Caki2 (cell line): ENCODE measurements at places on chromosomes 12 and 14.
A peak's percentile ranks its signal among the peaks of the same experiment; 100 is the strongest.

DNA sequence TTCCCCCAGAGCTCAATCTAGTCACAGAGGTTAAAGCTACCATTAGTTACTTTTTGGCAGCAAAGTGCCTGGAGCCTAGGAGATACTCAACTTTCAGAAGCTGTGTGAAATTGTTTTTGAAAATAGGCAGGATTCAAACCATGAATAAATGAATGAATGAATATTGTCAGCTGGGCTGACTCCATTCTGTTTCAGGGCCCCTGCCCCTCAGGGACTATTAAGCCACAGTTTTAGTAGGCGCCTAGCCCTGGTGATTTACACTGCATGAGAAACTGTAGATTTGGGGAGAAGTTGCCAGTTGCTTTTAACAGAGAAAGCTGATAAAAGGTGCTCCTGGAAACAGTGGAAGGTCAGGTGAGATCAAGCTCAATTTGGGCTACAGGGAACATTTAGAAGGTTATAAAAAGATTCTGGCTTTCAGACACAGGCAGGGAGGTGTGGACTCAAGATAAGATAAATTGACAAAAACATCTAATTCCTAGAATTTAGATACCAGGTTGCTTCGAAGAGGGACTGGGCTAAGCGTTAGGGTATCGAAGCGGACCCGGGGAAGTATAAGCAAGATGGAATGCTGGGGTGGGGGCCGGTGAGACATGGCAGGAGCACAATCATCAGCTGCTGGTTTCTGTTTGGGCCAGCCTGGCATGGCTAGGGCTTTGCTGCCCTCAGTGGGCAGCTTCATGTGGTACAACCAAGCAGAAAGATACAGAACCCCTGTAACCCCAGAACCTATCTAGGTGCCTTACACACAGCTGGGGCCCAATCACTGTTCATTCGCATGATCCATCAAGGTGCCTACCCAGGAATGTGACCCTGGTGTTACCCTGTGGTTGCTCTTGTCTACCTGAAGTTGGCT lies 14.9 kb upstream of the CELA1 start:
- DNase-seq, result no peak

GRCh38 chr14:68791078-68791901 lies 1.6 kb downstream of the ZFP36L1 start:
- peak; percentile 42 for DNase-seq

DNA sequence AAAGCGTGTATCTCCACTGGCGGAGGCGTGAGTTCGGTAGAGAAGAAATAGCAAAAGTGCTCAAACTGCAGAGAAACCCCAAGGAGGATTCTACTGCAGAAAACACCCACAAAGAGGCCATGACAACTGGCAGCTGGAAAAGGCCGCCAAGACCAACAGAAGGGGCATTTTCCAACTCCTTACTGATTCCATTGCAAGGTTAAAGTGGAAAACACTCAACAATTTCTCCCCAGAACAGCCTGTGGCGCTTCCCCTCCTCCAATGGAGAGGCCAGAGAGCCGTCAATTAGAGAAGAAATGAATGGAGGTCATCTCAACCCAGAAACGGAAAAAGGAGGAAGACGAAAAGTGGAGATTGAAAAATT lies 618 bp upstream of the ANKRD52 start:
- DNase-seq, result no peak

GRCh38 chr14:99966037-99966835 lies 99.0 kb upstream of the EVL start:
- DNase-seq, result no peak
